MG63 (cell line): ENCODE measurements at places on chromosomes 11 and 22.

- no peak for DNase-seq
Observed at GRCh38 chr11:67351275-67352005, 1.9 kb downstream of the POLD4 start.

GRCh38 chr11:116707161-116707629 lies 65.6 kb downstream of the BUD13 start:
- DNase-seq = no peak

- no peak for DNase-seq
Observed at GRCh38 chr22:23072911-23073491, 2.7 kb downstream of the GNAZ start.

GRCh38 chr11:26891501-26891900 lies 102.4 kb upstream of the FIBIN start:
- DNase-seq = no peak

GRCh38 chr11:57597461-57597915 lies at the start of gene SERPING1:
Gene SERPING1, plus strand, starts transcription at chr11:57597685. Its CDS starts 586 bp downstream, at chr11:57598271.
- DNase-seq = no peak

GRCh38 chr11:15761235-15761634 lies 595.1 kb downstream of the SOX6 start:
- DNase-seq = no peak

DNA sequence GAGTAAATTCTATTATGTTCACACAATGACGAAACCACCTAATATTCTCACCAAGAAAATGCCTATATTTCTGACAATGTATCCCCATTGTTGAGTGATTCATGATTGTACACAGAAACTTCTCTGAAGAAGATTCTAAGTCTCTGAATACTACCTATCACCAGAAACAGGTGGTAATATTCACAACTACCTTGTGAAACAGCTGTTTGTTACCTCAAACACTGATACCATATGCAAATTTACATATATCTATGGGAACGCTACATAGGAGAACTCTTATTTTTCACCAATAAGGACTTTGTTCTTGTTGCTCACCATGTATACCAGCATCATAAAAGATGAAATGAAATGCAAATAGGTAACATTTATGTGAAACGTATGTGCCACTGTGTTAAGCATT lies 59.3 kb downstream of the PDGFD start:
- no peak for DNase-seq

- DNase-seq = no peak
Observed at GRCh38 chr22:29302402-29302680, 4.1 kb upstream of the GAS2L1 start.

DNA sequence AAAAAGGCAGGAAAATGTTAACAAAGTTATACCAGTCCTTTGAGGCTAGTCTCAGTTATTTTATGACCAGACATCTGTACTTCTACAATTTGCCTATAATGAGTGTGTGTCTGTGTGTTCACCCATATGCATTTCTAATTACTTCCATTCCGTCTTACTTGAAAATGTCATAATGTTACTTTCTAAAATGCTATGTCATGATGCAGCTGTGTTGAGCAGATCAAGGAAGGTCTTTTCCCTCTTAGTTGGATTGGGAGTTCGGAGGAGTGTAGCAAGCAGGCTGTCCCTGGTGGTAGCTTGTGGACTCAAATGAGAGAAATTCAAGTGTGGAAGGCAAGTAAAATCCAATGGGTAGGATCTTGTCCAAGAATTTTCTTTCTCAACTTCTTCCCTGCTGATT lies 3.0 kb downstream of the SNX19 start:
- DNase-seq = no peak

- DNase-seq = no peak
Observed at GRCh38 chr22:38221908-38222796, 20.4 kb downstream of the MAFF start.

- DNase-seq = peak; percentile 75
Observed at GRCh38 chr11:12376259-12377081, 901 bp upstream of the PARVA start.

DNA sequence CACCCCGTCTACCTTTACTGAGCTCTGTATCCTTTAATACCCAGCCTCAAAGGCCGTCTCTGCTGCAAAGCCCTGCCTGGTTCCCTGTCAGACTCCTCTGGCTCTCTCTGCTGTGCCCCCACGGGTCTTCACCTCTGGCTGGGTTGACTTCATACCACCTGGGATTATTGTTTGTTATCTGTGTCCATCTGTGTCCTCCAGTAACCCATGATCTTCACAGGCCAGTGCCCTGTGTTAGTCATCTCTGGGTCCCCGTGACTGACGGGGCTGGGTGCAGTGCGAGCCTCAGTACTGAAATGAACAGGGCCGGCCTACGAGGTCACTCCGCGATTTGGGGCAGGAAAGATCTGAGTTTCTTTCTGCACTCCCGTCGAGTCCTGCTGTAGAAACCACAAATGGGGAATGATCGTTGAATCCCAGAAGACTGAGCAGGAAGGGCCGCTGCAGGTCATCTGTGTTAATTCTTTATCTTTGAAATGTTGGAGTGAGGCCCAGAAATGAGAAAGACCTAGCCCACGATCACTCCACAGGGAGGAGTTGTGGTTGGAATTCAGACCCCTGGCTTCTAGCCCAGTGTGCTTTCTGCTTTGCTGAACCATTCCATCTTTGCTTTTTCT lies 12.3 kb upstream of the TUB start:
- peak; percentile 74 for DNase-seq

- peak; percentile 38 for DNase-seq
Observed at GRCh38 chr11:74926304-74927030, 22.4 kb downstream of the XRRA1 start.

- DNase-seq = no peak
Observed at GRCh38 chr22:46864314-46865051, 102.0 kb downstream of the TBC1D22A start.

DNA sequence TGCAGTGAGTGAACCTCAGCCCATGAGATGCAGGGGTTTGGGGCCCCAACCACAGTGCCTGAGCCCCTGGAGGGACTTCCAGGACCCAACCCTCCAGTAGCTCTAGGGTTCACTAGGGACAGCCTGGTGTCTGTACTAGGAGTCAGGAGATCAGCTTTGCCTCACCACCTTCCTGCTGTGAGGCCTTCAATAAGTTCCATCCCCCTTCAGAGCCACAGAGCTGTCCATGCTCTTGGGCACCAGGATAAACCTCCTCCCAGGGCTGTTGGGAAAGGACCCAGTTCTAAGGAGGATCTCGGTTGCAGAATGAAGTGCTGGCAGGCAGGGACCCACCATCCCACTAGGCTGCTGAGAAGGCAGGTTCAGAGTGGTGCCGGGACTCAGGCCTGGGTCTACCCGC lies 9.7 kb downstream of the ARHGEF17 start:
- no peak for DNase-seq

DNA sequence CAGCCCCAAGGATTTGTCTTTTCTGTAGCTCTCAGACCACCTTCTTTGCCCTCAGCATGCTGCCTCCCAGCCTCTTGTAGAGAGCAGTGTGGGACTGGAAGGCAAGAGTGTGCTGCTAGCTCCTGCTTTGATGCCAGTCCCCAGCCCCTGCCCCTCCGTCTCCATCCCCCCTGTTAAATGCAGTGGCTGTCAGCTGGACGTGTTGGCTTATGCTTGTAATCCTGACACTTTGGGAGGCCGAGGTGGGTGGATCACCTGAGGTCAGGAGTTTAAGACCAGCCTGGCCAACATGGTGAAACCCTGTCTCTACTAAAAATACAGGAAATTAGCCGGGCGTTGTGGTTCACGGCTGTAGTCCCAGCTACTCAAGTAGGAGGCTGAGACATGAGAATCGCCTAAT lies 15.5 kb downstream of the SNRPD3 start:
- DNase-seq = no peak

DNA sequence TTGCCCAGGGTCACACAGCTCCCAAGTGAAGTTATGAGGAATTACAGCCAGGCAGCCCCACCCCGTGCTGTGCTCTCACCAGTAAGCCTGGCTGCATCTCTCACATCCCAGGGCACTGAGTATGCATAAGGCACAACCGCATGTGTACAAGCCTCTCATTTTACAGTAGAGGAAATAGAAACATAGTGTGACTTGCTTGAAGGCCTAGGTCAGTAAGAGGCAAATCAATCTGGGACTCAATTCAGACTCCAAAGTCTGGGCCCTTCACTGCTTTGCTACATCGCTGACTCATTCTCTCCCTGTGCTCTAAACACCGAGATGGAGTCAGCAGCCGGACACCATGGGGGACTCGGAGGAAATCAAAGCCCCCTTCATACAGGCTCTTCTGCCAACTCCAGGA lies 7.9 kb downstream of the ABTB2 start:
- no peak for DNase-seq

GRCh38 chr22:39534591-39535356 lies 2.2 kb upstream of the RPS19BP1 start:
- DNase-seq = peak; percentile 75

- no peak for DNase-seq
Observed at GRCh38 chr22:39422101-39422500, 22.5 kb downstream of the TAB1 start.

DNA sequence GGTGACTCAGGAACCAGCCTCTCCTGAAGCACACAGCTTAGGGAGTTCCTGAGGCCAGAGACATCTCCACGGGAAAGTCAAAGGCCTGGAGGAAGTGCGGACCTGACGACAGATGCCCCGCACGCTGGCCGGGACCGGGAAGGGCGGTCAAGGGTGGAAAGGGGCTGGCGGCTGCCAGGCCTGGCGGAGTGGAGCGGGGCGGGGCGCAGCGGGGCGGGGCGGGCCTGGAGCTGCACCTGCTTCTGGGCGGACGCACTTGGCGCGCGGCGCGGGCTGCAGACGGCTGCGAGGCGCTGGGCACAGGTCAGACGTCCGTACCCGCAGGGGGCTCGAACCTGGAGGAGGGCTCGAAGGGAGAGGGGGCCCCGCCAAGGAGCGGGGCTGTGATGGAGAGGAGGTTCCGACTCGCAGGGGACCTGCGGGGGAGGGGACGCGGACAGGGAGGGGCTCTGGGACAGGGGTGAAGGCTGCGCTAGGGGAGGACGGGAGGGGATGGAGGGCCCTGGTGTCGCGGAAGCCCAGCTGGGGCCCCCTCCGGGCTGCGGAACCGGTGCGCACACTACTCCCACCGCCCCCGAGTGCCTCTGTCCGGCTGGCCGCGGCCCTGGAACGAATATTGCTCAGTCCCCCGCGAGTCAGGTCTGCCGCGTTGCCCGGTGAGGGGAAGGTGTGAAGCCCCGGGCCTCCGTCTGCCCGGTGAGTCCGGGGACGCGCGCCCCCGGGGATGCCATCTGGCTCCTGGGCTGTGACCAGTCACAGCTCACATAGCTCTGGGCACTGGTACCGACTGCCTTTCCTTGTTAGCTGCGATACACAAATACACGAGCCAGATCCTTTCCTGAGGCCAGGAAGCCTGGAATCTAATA lies at the start of gene TMEM45B:
TMEM45B (plus strand) TSS at position 253 of the 866 bp plus-strand sequence. CDS start 36,635 bp downstream, outside the sequence.
- no peak for DNase-seq

GRCh38 chr11:11146830-11147229 lies 206.2 kb downstream of the CSNK2A3 start:
- DNase-seq = no peak

DNA sequence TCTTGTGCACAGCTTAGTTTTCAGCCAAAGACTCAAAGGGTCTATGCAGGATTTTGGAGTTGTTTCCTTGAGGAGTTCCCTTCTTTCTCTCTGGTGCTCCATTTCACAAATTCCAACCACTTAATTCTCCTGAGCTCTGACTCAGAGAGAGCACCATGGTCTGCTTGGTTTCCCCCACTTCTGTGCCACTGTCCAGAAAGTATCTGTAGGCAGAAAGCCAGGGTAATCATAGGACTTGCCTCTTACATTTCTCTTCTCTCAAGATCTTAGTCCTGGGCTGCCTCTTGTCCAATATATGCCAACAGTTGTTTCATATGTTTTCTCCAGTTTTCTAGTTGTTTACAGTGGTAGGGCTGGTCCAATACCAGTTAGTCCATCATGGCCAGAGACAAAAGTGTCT lies 6.4 kb upstream of the MRGPRD start:
- no peak for DNase-seq

DNA sequence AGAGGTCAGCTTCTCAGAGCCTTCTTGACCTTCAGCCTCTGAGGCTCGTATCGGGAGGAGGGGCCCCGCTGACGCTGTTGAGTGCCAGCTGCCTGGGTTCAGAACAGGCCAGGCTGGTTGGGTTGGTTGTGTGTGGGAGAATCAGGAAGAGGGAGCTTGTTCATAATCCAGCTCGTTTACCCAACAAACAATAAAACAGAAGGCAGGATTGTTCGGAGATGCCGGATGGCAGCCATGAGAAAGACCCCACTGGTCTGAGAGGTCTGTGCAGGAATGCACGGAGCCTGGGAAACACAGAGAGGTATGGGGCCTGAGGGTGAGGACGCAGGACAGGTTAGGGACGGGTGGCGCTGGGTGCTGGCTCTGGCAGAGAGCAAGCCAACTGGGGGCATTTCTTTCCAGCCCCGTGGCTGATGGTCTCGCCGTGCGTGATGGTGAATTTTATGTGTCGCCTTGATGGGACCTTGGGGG lies 31.6 kb upstream of the SHANK2 start:
- DNase-seq = no peak

DNA sequence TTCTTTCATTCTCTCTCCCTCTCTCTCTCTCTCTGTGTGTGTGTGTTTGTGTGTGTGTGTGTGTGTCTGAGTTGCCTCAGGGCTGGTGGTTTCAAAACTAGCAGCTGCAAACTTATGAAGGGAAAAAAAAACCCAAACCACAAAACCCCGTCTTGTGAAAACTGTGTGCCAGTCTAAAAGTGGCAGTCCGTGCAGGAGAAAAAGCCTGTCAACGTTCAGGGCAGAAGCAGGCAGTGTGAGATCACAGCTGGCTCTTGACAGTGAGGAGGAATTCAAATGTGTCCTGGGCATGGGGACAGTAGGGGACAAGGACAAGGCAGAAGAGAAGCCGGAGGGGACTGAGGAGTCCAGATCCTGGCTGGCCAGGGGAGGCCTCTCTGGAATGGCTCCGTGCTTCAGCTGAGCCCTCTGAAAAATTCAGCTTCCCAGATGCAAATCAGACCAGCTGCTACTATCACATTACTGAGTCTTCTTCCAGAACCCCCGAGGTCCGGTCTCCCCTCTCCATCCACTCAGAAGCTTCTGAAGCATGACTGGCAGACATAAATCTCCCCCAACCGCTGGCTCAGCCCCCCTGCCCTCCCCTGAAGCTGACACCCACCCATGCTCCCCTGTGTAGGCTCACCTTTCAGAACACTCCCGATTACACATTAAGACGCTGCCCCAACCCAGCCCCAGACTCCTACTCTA lies 31.9 kb downstream of the FLI1 start:
- no peak for DNase-seq

DNA sequence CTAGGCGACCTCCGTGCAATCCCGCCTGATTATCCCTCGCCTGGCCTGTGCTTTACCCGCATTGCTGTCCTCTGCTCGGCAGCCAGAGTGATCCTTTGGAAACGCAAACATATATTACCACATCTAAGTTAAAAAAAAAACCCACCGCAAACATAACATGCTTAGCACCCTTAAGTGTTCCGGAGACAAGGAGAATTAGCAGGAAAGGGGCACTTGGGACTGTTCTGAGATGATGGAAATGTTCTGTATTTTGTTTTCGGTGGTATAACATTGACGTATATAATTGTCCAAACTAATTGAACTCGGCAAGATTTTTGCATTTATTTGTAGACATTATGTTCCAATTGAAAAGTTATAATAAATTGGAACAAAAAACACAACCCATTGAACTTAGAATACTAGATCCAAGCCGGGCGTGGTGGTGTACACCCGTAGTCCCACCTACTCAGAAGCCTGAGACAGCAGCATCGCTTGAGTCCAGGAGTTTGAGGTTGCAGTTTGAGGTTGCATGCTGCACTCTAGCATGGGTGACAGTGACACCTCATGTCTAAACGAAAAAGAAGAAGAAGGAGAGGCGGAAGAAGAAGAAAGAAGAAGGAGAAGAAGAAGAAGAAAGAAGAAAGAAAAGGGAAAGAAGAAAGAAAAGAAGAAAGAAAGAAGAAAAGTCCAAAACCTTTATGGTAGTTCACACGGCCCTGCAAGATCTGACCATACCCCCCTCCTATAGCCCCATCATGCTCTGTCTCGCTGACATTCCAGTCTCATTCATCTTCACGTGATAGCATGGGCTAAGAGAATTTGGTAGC lies 604 bp upstream of the POLR3H start:
- DNase-seq = no peak
